CD8-positive, alpha-beta memory T cell (primary cell): ENCODE measurements at places on chromosomes 7 and 10.

DNA sequence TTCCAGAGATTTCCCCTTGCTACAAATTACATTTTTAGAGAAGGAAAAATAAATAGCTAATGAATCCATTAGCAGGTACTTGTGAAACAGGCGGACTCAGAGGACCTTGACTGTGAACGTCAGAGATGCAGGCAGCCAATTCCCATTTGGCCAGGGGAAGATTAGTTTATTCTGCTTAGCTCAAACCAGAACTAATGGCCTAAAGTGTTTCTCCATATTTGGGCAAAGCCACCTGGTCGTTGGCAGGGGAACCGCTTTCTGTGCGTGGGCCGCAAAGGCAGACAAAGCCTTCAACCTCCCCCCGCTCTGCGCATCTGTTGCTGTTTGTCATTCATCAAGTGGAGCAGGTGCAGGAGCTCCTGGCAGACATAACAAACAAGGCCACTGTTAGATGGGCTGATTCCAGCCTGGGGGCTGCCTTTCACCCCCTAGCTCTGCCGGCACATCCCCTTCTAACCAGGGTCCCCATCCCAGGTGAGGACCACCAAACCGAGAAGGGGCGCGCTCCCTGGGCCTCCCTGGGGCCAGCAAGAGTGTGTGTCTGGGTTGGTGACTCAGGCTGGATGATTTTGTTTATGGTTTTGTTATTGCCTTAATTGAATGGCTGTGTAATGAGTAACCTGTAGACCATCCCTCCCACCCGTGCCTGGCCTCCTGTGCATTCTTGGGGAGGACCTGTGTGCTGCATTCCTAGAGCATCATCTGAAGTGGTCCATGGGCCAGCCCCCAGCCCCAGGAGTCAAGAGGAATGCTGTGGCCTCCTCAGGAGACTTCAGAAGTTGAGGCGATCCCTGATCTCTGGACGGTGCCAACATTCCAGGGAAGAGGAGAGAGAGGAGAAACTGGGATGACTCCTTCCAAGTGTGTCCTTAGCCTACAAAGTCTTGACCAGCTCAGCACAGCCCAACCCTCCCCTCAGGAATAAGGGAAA is 14.5 kb upstream of the CPA1 start:
- DNase-seq = peak; percentile 54

- no peak for DNase-seq
Observed at GRCh38 chr7:94561841-94562514, 52.4 kb downstream of the CASD1 start.

GRCh38 chr7:21071561-21072501 is 285.1 kb upstream of the SP8 start:
- DNase-seq = no peak

DNA sequence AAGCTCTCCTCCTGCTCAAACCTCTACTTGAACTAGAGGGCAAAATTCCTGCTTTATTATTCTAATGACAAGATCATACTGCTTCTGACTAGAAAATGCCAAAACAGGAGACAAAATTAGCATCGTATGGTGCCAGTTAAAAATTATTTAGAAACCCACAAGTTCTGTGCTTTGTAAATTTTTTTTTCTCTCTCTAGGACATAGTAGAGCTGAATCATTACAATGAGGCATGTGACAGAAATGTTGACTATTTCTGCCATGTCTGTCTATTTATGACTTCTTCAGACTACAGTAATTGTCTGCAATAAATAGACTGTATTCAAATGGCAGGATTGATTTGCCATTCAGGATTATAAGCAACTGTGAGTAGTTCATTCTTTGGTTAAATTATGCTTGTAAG is 335.8 kb downstream of the PRPF18 start:
- DNase-seq = no peak

GRCh38 chr7:44331682-44332081 is 6.3 kb upstream of the CAMK2B start:
- no peak for DNase-seq

- DNase-seq = no peak
Observed at GRCh38 chr10:45403151-45403550, 29.1 kb downstream of the ALOX5 start.

GRCh38 chr7:18550574-18550973 is 55.0 kb downstream of the HDAC9 start:
- no peak for DNase-seq

- DNase-seq = no peak
Observed at GRCh38 chr7:21113609-21114415, 314.1 kb upstream of the SP4 start.
